ENCODE measurements at places on chromosomes 11 and 22.

DNA sequence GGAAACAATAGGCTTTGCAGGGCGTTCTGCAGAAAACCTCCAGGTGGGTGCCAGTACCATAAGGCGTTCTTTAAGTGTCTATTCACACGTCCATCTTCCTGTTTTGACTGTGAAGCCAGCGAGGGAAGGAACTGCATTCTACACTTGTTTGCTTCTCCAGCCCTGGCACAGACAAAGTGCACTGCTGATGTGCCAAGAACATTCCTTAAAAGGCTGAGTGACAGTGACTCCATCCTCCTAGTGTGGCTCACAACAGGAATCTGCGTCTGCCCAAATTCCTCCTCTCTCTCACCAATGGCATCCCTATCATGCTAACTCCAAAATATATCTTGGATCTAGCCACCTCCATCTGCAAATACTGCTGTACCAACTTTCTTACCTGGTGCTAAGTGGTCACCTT is 407.4 kb upstream of the SYN3 start:
- DNase-seq, result no peak

DNA sequence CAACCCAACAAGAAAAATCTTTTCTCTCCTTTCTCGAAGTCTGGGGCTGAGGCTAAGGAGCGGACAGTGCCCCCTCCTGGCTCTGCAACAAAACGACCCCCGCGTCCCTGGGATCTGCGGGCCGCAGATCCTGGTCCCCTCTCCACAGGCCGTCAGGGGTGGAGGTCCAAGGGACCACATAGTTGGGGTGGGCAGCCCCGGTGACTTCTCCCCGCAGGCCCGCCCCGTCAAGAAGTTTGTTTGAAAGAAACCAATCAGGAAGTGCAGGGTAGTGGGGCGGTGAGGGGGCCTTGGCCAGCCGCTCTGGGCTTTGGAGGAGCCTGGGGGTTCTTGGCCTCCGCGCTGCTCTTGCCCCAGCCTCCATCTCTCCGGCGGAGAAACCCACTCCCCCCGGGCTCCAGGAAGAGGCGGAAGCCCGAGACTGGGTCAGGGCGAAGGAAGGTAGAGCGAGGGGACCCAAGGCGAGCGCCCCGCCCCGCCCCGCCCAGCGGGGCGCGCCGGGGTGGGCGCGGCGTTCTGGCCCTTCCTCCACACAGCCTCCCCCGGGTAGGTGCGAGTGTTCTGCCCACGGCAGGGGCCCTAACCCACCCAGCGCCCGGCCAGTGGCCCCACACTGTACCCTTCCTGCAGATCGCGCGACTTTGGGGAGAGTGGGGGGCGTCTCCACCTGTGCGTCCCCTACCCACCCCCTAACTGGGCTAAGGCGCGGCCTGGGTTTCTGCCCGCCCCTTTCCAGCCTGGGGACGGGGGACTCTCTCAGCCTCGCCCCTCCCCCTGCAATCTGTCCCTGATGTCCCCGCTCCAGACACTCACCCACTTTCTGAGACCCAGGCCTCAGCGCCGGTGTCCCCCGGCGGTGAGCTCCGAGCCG is 1.3 kb downstream of the TP53I11 start:
- DNase-seq, result no peak

DNA sequence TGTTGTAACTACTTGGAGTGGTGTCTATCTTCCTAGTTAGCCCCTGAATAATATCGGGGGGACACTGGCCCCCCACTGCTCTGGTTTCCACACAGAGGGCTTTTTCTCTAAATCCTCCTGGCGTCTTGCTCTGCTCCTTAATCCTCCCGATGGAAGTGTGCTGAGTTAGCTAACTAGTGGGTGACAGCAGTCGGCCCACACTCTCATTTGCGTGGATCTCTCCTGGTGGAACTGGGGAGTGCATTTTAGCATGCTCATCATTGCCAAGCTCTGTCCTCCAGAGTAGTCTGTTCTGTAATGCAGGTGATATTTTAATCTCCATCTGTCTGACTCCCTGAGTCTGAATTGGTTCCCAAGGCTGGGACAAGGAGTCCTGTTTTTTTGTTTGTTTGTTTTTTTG is 46.1 kb upstream of the RASSF10 start:
- DNase-seq, result no peak

DNA sequence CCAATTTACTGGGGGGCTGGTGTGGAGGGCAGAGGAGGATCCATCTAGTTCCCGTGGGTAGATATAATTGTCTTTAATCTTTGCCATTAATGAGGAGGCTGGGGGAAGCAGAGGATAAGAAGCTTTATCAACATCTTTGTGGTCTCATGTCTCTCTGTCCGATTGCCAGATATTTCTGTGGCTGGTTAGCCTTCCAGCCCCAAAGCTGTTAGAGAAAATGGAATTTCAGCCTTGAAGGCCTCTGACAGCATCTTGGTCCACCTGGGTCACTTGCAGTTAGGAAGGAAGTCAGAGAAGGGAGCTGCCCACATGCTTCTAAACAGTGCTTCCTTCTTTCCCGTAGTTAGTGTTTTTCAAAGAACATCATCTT is 56.9 kb downstream of the ABTB2 start:
- DNase-seq, result no peak

All from NCI-H1436 treated with DMSO at 0.1 percent for 48 hours (cell line).